Activated CD4-positive, alpha-beta memory T cell treated with anti-CD3 and anti-CD28 coated beads, Interleukin-2, amount 10 ng/mL, durations not matched to agents 7 days and 5 days (primary cell): ENCODE measurements at places on chromosomes 1 and 21. TPM values are rescaled to one million over a fixed set of nuclear protein-coding genes. Genes with fewer than 3 reads are reported as not detected.

GRCh38 chr1:34532113-34532512 lies 222.7 kb upstream of the GJB5 start:
- DNase-seq, result no peak

DNA sequence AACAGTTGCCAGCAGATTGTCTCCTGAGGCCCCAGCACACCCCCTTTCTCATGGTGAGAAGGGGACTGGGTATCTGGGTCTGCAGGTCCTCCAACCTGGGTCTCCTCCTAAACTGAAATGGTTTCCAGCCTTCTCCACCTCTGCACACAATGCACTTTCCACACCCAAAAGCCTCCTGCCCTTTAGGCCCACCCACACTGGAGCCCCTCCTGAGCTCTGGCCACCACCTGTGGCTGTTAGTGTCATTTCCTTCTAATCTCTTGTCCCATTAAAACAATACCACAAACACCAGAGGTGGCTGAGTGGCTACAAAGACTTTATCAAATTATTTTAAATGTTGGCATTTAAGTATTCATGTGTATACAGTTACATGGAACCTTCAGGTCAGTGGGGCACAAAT lies 11.5 kb downstream of the GPR3 start:
- no peak for DNase-seq

- DNase-seq, result no peak
Observed at GRCh38 chr1:172466795-172467407, 23.0 kb upstream of the PIGC start.

GRCh38 chr1:39877231-39877778 lies 6.0 kb downstream of the TRIT1 start:
- DNase-seq, result no peak

DNA sequence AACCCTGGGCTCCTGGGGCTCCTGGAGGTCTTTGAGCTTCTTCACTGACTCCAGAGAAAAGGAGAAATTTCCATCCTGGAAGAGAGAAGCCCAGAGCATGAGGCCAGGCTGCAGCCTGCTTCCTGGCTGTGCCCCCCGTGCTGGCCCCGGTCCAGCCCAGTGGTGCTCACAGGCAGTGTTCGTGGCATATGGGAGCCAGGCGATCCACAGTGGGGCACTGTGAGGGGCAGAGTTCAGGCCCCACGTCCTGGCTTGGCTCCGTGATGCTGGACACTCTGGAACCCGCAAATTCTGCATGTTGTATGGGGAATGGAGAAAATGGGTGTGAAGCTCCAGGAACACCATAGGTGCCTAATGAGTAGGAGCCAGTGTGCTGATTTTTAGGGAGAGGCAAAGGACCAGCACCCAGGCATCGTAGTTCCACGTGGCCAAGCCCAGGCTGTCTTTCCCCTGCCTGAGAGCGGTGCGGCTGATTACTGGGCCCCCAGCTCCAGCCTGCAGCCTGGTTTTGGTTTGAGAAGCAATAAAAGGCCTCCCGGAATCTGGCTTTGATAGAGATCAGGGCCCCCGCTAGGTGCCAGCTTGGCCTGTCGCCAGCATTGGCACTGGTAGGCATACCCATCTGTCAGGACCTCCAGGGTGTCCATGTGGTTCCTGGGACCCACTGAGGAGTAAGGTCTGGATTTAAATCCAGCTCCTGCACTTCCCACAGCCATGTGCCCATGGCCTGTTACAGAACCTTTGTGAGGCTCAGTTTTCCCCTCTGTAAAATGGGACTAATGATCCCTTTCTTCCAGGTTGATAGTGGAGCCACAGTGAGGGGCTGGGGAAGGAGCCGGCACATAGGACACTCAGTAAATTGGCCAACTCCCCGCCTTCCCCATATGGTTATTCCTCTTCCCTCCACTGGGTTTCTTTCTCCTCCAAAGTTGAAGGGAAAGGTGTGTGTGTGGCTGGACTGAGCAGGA lies 725 bp downstream of the GUCA2A start:
- no peak for DNase-seq

DNA sequence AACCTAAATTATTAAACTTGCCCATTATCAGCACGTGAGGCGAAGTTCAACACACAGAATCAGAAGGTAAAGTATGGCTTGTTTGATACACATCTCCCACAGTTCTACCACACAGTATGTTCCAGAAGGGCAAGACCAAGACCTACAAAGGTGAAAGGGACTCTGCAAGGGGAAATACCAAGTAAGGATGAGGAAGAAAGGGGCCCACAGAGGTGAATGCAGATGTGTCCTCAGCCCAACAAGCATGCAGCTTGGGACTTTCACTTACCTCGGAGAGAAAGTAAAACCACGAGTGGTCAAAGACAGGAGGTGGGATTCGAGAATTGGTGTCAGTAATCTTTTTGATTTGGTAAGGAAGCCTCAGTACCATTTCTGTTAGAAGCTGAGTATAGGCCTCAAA lies 85.8 kb downstream of the UBR4 start:
- no peak for DNase-seq

DNA sequence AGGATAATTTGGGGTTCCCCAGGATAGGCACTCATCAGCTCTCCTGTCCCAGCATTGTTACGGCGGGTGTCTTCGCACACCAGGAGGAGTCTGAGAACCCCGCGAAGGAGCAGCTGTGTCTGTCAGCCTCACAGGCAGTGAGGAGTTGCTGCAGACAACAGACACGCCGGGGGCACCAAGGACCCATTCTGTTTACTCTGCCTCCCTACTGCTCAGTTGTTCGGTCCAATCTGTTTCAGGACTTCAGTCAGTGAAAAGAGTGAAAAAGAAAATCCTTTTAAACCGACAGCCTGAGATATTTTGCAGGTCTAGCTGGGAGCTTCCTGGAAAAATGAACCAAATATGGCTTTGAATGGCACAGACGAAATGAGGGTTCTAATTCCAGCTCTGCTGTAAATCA lies 288.4 kb downstream of the OMA1 start:
- no peak for DNase-seq

- no peak for DNase-seq
Observed at GRCh38 chr1:54312796-54313316, 93.3 kb downstream of the SSBP3 start.

DNA sequence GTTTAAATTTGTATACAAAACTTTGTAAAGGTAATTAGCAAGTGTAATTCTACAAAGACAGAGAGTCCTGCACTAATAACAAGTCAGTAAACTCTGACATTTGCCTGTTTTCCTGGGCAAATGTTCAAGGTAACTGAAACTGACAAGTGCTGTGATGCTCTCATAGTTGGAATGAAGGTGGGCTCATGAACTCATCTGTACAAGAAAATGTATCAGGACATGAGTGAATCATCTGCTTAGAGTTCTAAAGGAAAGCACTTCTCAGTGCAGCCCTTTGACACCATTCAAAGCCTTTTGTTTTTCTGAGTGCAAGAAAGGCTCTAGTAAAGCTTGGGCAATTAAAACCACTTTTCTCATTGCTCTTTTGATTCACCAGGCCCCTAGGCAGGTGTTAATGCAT lies 91.5 kb downstream of the UROD start:
- DNase-seq, result no peak

DNA sequence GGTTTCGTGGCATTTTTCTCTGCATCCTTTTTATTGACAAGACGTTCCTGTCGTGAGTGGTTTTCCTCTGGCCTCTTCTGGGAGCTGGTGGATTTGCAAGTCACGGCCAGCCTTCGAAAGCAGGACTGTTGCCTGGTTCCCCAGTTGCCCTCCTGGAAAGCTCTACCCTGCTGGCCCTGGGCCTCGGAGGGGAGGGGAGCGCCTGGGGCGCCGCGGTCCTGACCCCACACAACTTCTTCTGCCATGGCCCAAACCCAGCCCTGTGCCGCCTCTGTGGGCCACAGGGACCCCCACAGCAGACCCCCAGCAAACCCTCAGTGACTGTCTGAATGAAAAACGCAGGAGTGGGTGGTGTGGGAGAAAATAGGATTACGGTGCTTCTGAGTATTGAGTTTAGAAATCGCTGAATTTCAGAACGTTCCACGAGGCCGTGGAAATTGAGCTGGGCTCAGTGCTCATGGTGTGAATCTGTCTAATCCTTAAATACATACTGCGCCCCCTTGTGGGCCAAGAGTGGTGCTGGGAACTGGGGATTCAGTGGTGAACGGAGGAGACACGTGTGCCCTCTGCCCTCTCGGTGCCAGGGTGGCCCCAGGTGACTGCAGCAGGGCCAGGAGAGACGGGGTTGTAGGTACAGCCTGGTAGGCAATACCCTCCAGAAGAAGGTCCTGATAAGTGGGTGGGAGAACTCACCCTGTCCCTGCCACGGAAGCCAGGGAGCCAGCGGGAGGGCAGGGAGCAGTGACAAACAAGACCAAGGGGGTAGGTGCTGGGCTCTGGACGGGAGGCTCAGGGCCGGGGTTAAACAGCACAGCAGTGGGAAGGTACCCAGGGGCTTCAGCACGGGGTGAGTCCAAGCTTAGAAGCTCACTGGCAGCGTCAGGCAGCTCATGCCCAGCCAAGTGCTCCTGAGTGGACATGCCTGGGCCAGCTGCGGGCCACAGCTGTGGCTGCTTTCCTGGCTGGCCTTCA lies 101.2 kb upstream of the COL6A1 start:
- peak; percentile 75 for DNase-seq

DNA sequence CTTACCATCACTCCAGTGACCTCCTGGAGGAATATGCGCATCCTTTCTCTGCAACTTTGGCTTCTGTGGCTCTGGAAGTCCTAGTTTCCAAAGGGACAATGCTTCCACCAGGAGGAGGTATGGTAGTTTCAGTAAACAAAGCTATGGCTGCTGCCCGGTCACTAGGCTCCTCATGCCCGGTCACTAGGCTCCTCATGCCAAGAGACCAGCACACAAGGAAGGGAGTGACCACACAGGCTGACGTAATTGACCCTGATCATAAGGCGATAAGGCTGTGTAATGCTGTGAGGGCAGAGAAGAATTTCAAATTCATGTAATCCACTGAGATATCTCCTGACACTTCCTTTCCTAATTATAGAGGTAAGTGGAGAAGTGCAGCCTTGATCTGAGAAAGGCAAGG lies 102.9 kb downstream of the DTL start:
- DNase-seq, result no peak

DNA sequence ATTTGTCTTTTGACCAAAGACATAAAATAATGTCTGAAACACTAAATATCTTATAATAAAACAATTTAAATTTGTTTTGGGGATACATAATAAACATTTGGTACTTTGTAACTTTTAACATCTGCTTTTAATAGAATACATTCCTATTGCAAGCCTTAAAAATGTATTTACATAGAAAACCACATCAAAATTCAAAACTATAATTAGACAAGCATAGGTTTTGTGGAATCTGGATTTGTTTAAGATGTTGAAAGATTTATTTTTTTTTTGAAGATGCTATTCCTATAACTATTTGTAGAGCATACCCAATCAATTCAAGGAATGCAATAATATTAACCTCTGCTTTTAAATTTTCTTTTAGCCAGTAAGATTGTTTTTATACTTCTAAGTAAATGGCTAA lies 125.7 kb downstream of the FMN2 start:
- no peak for DNase-seq

DNA sequence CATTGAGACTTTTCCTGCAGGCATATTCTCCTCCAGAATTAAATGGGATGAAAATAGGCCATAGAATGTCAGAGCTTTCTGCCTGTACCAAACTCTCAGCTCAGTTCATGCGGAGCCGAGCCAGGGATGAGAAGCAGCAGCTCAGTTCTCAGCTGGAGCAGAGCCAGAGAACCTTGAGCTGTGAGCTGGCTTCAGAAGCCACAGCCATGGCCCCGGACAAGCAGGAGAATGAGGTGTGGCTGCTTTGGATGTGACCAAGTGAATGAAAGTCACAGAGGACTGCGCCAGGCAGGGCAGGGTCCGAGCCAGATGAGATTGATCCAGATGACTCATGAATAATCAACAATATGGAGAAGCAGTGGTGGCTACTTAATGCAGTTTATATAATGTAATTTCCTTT lies 633.8 kb downstream of the NCAM2 start:
- no peak for DNase-seq

DNA sequence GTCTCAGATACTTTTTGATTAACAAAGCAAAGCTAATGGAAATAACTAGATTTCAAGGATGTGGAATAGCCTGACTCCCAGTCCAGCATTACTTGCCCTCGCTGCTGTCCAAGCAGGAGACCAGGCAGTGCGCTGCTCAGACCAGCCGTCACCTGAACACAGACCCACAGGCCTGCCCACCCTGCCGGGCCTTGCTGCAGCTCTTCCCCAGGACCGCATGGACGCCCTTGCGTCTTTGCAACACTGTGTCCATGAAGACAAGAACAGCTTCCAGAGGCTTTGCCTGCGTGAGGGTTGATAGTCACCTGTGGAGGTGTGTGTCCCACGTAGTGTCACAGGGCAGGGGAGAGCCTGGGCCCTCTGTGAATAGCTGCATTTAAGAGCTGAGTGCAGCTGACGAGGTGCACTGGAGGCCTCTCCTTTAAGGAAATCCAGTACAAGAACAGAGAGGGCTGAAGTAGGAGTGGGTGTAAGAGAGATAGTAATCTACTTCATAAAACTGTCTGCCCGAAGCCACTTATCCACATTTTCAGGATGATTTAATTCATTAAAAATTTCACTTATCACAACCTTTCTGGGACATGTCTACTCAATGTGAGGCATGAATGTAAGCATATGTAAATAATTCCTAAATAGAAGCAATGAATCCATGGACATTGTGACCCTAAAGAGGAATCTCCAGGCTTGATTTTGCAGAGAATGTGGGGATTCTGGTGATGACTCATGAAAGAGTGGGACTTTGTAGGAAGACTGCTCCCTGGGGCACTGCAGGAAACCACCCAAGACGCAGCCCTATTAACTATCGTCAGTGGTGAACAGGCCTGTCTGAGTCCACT lies 176.2 kb upstream of the RAB4A start:
- DNase-seq, result no peak

DNA sequence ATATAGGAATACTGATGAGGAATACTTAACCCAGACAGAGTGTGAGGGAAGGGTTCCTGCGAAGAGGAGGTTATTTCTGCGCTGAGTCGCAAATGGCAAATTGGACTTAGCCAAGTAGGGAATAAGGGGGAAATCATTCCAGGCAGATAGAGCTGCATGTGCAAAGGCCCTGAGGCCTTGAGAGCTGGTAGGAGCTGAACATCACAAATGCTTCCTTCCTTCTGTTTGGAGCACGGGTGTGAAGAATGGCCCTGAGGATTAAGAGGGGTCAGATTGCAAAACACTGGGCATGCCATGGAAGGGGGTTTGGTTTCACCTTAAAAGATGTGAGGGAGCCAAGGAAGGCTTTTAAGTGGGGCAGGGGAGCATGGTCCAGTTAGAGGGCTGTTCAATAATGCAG lies 12.4 kb downstream of the IER5 start:
- no peak for DNase-seq

GRCh38 chr1:226365831-226366231 lies 42.1 kb downstream of the PARP1 start:
- no peak for DNase-seq

The TRIM67 gene
- total RNA-seq, result not detected

The FCRL5 gene
- not detected for total RNA-seq

The NR1I3 gene
- not detected for total RNA-seq

The LCE3D gene
- not detected for total RNA-seq

The LCE3B gene
- not detected for total RNA-seq

The CHRM3 gene
- total RNA-seq, result not detected
